Thoracic aorta (tissue), 2 donors: ENCODE measurements at places on chromosomes 4 and X. TPM values are rescaled to one million over a fixed set of nuclear protein-coding genes. Genes with fewer than 3 reads are reported as not detected.
A peak's percentile ranks its signal among the peaks of the same experiment; 100 is the strongest.

GRCh38 chr4:56134266-56134665 is 185.5 kb downstream of the CEP135 start:
- H3K4me3 ChIP-seq: no peak overlapping the region
- H3K4me1 ChIP-seq: no peaks in the 10 kb centered on the region
- no peak overlapping the region for H3K27ac ChIP-seq
- DNase-seq: no peak
- H3K36me3 ChIP-seq: no peaks in the 10 kb centered on the region
- no peaks in the 10 kb centered on the region for H3K27me3 ChIP-seq

- H3K4me3 ChIP-seq: no peak overlapping the region
- H3K4me1 ChIP-seq: peaks cover 7% of the 10 kb centered on the region
- no peaks in the 10 kb centered on the region for H3K27me3 ChIP-seq
- DNase-seq: no peak
- no peaks in the 10 kb centered on the region for H3K36me3 ChIP-seq
Measured at GRCh38 chr4:7335344-7336066, 99.2 kb downstream of the PSAPL1 start.

DNA sequence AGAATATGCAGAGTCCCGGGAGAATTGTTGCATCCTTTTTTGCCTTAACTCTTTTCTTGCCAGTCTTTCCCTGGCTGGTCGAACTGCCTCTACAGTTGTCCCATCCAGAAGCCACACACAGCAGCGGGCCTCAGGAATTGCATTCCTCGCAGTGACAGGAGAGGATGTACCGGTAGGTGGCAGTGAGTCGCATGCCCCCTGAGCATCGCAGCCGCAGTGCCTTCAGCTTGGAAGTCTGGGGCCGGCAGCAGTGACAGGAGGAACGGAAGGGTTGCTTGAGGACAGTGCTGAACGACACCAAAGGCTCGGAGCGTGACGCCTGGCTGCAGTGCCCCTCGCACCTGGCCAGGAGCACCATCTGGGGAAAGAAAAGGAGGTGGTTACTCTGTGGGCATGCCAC is 23.5 kb downstream of the NDP start:
- no peak for DNase-seq
- H3K27ac ChIP-seq: no peak overlapping the region
- no peaks in the 10 kb centered on the region for H3K36me3 ChIP-seq

DNA sequence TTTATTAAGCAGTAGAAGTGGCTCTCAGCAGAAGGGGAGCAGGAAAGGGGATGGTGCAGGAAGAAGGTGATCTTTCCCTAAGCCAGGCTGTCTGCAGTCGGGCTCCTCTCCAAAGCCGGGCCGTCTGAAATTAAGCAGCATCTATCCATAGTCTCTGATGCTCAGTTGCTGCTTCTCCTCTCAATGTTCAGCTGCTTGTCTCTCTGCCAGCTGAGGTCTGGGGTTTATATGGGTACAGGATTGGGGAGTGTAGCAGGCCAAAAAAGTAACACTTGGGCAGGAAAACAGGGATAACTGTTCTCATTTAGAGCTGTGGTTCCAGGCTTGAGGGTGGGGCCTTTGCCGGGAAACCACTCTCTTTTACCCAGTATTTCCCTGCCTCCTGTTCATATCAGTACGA is 39.2 kb upstream of the CCKAR start:
- no peak for DNase-seq
- no peaks in the 10 kb centered on the region for H3K27me3 ChIP-seq
- H3K4me3 ChIP-seq: no peak overlapping the region
- no peaks in the 10 kb centered on the region for H3K36me3 ChIP-seq
- no peaks in the 10 kb centered on the region for H3K4me1 ChIP-seq
- no peak overlapping the region for H3K27ac ChIP-seq

CD38 gene
- total RNA-seq: 3.2 TPM

DNA sequence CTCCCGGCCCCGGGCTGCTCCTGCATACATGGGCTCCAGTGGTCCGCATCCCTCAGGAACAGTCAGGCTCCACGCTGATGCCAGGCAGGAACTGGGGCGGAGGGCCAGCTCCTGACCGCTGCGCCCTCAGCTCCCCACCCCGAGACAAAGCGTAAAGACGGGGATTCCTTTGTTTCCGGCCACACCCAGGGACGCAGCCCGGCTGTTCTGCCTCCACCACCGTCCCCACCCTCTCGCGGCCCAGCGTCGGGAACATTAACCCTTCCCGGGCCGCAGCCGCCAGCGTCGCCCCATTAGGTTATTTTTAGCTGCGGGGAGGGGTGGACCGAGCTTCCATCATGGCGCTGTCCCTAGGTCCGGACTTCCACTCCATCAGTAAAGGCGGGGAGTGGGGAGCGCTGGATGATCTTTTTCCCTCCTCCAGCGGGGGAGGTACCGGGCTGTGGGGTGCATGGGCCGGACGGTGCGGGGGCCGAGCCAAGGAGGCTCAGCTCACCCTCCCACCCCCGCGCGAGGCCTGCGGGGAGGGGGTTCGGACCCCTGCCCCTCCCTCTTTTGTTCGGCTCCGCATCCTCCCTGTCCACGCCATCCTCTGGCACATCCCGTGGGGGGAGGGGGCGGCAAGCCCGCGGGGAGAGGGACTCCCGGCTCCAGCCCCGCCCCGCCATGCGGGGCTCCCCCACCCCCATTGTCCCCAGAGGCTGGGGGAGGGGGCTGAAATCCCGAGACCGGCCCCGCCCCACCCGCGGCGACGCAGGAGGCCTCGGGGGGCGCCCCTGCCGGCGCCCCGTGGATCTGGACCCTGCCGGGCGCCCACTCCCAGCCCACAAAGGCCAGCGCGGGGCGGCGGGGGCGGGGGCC is 5.3 kb downstream of the CRMP1 start:
- H3K27me3 ChIP-seq: peaks cover 22% of the 10 kb centered on the region
- H3K36me3 ChIP-seq: no peaks in the 10 kb centered on the region
- no peak for DNase-seq
- H3K4me1 ChIP-seq: peaks cover 18% of the 10 kb centered on the region

GRCh38 chr4:47187608-47188007 is 156.2 kb downstream of the GABRB1 start:
- H3K36me3 ChIP-seq: no peaks in the 10 kb centered on the region
- H3K4me1 ChIP-seq: peaks cover 4% of the 10 kb centered on the region
- H3K27ac ChIP-seq: no peak overlapping the region
- no peak for DNase-seq
- H3K4me3 ChIP-seq: no peak overlapping the region

- H3K4me3 ChIP-seq: no peak overlapping the region
- no peaks in the 10 kb centered on the region for H3K36me3 ChIP-seq
- no peaks in the 10 kb centered on the region for H3K4me1 ChIP-seq
- no peak for DNase-seq
- H3K27me3 ChIP-seq: no peaks in the 10 kb centered on the region
Measured at GRCh38 chrX:26557691-26558321, 341.8 kb downstream of the MAGEB5 start.

F8A2 gene
- 8.7 TPM for total RNA-seq

GRCh38 chrX:137354851-137355250 is 211.1 kb upstream of the ZIC3 start:
- H3K27me3 ChIP-seq: no peaks in the 10 kb centered on the region
- no peaks in the 10 kb centered on the region for H3K4me1 ChIP-seq
- H3K36me3 ChIP-seq: no peaks in the 10 kb centered on the region
- no peak overlapping the region for H3K4me3 ChIP-seq

- H3K4me3 ChIP-seq: no peak overlapping the region
- no peak overlapping the region for H3K27ac ChIP-seq
- H3K36me3 ChIP-seq: no peaks in the 10 kb centered on the region
- no peaks in the 10 kb centered on the region for H3K27me3 ChIP-seq
- no peaks in the 10 kb centered on the region for H3K4me1 ChIP-seq
Measured at GRCh38 chrX:123771449-123772064, 38.7 kb upstream of the THOC2 start.

GRCh38 chr4:52861171-52861823 is 820 bp upstream of the RASL11B start:
- no peaks in the 10 kb centered on the region for H3K27me3 ChIP-seq
- DNase-seq: no peak
- peak overlapping the region; percentile 71 for H3K27ac ChIP-seq

- H3K36me3 ChIP-seq: no peaks in the 10 kb centered on the region
- H3K4me3 ChIP-seq: no peak overlapping the region
- no peak for DNase-seq
- H3K27ac ChIP-seq: no peak overlapping the region
- H3K4me1 ChIP-seq: no peaks in the 10 kb centered on the region
Measured at GRCh38 chr4:171846232-171846631, 33.0 kb downstream of the GALNTL6 start.

- no peak overlapping the region for H3K27ac ChIP-seq
- H3K4me3 ChIP-seq: no peak overlapping the region
- no peak for DNase-seq
- H3K27me3 ChIP-seq: no peaks in the 10 kb centered on the region
Measured at GRCh38 chr4:38745881-38746280, 36.9 kb downstream of the TLR10 start.

ABCG2 gene
- 2.4 TPM for total RNA-seq

DNA sequence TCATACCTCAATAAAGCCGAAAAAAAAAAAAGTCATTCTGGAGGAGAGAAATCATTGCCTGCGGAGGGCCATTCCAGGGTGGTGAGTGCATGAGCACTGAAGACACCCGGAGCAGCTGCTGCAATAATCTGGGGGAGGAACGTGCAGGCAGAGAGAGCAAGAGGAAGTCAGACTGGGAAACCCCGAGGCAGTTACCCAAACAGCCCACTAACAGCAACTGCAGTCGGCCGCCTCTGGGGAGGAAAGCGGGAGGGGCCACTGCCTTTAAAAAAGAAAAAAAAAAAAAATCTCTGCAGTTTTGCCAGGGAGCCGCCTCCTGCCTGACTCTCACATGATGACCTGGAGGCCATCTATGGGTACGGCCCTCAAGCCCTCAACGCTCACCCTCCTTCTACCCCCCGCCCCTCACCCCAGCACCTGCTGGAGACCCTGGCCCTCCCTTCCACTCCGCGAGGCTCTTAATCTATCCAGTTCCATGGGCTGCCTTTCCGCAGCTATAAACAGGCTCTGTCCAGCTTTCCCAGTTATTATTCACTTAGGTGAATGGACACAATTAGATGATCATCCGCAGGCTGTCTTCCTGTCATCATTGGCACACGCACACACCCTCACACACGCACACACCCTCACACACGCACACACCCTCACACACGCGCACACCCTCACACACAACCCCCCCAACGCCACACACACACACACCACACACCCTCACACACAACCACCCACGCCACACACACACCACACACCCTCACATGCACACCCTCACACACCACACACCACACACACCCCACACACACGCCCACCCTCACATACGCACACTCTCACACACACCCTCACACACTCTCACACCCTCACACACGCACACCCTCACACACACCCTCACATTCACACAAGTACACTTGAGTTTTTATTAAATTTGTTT is 3.4 kb upstream of the AVPR2 start:
- no peaks in the 10 kb centered on the region for H3K36me3 ChIP-seq
- no peak overlapping the region for H3K27ac ChIP-seq
- H3K4me1 ChIP-seq: no peaks in the 10 kb centered on the region
- H3K27me3 ChIP-seq: no peaks in the 10 kb centered on the region
- no peak overlapping the region for H3K4me3 ChIP-seq

SMIM10 gene
- total RNA-seq: 9.9 TPM

L1CAM gene
- 18.3 TPM for total RNA-seq

GRCh38 chrX:155020591-155020990 is 1.9 kb downstream of the F8 start:
- H3K36me3 ChIP-seq: no peaks in the 10 kb centered on the region
- no peaks in the 10 kb centered on the region for H3K27me3 ChIP-seq
- H3K27ac ChIP-seq: no peak overlapping the region
- H3K4me3 ChIP-seq: no peak overlapping the region
- no peak for DNase-seq

GRCh38 chr4:174592985-174593335 is 70.7 kb upstream of the HPGD start:
- no peaks in the 10 kb centered on the region for H3K27me3 ChIP-seq
- H3K27ac ChIP-seq: no peak overlapping the region
- peaks cover 4% of the 10 kb centered on the region for H3K4me1 ChIP-seq
- H3K4me3 ChIP-seq: no peak overlapping the region
- DNase-seq: no peak

- no peaks in the 10 kb centered on the region for H3K27me3 ChIP-seq
- no peak overlapping the region for H3K27ac ChIP-seq
- peaks cover 3% of the 10 kb centered on the region for H3K4me1 ChIP-seq
- H3K36me3 ChIP-seq: no peaks in the 10 kb centered on the region
- no peak overlapping the region for H3K4me3 ChIP-seq
- DNase-seq: no peak
Measured at GRCh38 chr4:165335163-165335703, 7.8 kb downstream of the MSMO1 start.

GRCh38 chr4:115090483-115091075 is 22.8 kb downstream of the NDST4 start:
- no peaks in the 10 kb centered on the region for H3K36me3 ChIP-seq
- no peaks in the 10 kb centered on the region for H3K27me3 ChIP-seq
- no peaks in the 10 kb centered on the region for H3K4me1 ChIP-seq
- no peak overlapping the region for H3K4me3 ChIP-seq
- no peak overlapping the region for H3K27ac ChIP-seq

- no peak overlapping the region for H3K27ac ChIP-seq
- H3K36me3 ChIP-seq: no peaks in the 10 kb centered on the region
- DNase-seq: no peak
- no peaks in the 10 kb centered on the region for H3K27me3 ChIP-seq
Measured at GRCh38 chr4:144501231-144501780, 144.7 kb upstream of the HHIP start.

GRCh38 chr4:91502365-91502764 is 801.4 kb upstream of the GRID2 start:
- no peaks in the 10 kb centered on the region for H3K36me3 ChIP-seq
- H3K4me3 ChIP-seq: no peak overlapping the region
- no peaks in the 10 kb centered on the region for H3K27me3 ChIP-seq
- DNase-seq: no peak

DNA sequence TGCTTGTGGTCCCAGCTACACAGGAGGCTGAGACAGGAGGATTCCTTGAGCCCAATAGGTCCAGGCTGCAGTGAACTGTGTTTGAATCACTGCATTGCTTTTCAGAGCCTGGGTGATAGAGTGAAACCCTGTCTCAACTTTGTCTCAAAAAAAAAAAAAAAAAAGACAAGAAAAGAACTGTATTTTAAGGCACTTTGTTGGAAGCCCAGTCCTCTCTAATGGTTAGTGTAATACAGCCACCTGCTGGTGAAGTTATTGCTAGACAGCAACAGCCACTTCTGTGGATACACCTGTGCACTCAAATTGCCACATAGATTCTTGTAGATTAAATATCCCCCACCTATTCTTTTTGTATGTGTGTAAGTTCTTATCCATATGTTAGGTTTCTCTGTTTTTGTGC is 10.1 kb upstream of the FGG start:
- no peaks in the 10 kb centered on the region for H3K36me3 ChIP-seq
- no peak overlapping the region for H3K4me3 ChIP-seq
- no peak overlapping the region for H3K27ac ChIP-seq
- DNase-seq: no peak
- no peaks in the 10 kb centered on the region for H3K27me3 ChIP-seq
